Activated T-helper 1 cell treated with anti-CD3 and anti-CD28 coated beads, Interleukin-12 subunit alpha, Interleukin-12 subunit beta, Interleukin-2, Interleukin-4 antibody, amounts not matched to agents 30 ng/mL and 10 ng/mL and 1 ng/mL, durations not matched to agents 14 hours and 24 hours and 36 hours (primary cell): ENCODE measurements at places on chromosomes 2 and 18. TPM values are rescaled to one million over a fixed set of nuclear protein-coding genes. Genes with fewer than 3 reads are reported as not detected.

Gene FAM110C
- total RNA-seq = 0.78 and 1.2 TPM in 2 replicates

Gene CRACDL
- 0.13 and 0.32 TPM in 2 replicates for total RNA-seq

Gene RUFY4
- 0.64 and 0.67 TPM in 2 replicates for total RNA-seq

Gene SOX11
- total RNA-seq = not detected in 2 replicates

Gene ARHGAP15
- 64.3 and 65.3 TPM in 2 replicates for total RNA-seq
